Aorta (tissue), 5 donors: ENCODE measurements at places on chromosomes 1 and 21. TPM values are rescaled to one million over a fixed set of nuclear protein-coding genes. Genes with fewer than 3 reads are reported as not detected.

GRCh38 chr1:227558732-227559262 lies 4.6 kb upstream of the ZNF678 start:
- no peaks in the 10 kb centered on the region for H3K36me3 ChIP-seq
- no peak overlapping the region for H3K4me3 ChIP-seq
- no peaks in the 10 kb centered on the region for H3K27me3 ChIP-seq
- DNase-seq = no peak
- no peak overlapping the region for H3K27ac ChIP-seq

Gene PPIAL4G
- 0.13 TPM for total RNA-seq

GRCh38 chr1:168470901-168471431 lies 72.8 kb downstream of the XCL2 start:
- no peak for DNase-seq
- no peaks in the 10 kb centered on the region for H3K36me3 ChIP-seq
- peaks cover 5% of the 10 kb centered on the region for H3K4me1 ChIP-seq
- H3K27me3 ChIP-seq = no peaks in the 10 kb centered on the region
- no peak overlapping the region for H3K27ac ChIP-seq

Gene SIM2
- not detected for total RNA-seq

DNA sequence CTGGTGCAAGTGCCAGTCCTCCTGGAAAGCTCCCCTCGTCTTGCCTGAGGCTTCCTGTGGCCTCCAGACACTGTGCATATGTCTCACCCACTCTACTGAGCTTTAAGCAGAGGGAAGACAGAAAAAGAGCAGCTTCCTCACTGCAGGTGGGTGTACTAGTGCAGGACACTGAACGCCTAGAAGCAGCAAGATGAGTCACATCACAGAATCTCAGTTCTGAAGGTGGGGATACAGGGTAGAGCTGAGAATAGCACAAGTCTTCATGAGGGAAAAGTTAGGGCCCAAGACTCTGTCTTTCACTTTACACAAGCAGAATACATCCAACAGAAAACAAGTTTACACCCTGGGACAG lies 37.4 kb downstream of the PCAT6 start:
- H3K4me1 ChIP-seq = no peaks in the 10 kb centered on the region
- no peak for DNase-seq
- H3K27ac ChIP-seq = no peak overlapping the region

Gene PPP1R12B
- total RNA-seq = 1,102 TPM

- H3K4me1 ChIP-seq = no peaks in the 10 kb centered on the region
- DNase-seq = no peak
- H3K27ac ChIP-seq = no peak overlapping the region
Observed at GRCh38 chr1:229310833-229311232, 32.0 kb downstream of the CCSAP start.

Gene FAM72C
- not detected for total RNA-seq
